ENCODE measurements at places on chromosomes 6 and 20. TPM values are rescaled to one million over a fixed set of nuclear protein-coding genes. Genes with fewer than 3 reads are reported as not detected.

DNA sequence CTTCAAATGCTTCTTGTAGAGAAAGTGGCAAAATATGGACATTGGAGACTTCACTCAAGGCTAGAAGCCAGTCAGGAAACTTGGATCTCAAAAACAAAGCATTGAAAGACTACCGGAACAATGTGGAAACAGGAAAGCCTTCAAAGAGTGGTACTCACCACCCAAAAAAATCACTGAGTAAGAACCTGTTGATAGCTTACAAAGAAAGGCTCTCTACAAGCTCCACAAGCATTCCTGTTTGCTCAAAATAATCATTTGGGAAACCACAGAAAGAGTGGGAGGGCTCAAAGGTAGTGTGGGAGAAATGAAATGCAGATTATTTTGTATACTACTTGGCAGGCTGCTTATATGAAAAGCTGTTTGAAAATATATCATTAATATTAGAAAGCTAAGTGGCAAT is 9.5 kb upstream of the DST start:
- no peak for DNase-seq

JPH2 gene
- 0.07 TPM for total RNA-seq

DNA sequence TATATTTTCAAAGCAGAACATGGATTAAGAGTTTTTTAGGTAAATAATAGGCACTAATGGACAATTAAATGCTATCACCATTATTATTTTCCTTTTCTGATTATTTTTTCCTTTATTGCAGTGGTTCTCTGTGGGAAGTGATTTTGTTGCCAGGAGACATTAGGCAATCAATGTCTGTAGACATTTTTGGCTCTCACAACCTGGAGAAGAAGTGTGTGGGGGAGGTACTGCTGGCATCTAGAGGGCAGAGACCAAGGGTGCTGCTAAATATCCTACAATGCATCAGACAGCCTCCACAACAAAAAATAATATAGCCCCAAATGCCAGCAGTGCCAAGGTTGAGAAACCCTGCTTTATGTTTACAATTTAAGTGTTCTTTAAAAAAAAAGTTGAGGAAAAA is 8.3 kb downstream of the IFNGR1 start:
- DNase-seq, result no peak

GRCh38 chr6:144415014-144415413 is 129.9 kb downstream of the UTRN start:
- no peak for DNase-seq

DNA sequence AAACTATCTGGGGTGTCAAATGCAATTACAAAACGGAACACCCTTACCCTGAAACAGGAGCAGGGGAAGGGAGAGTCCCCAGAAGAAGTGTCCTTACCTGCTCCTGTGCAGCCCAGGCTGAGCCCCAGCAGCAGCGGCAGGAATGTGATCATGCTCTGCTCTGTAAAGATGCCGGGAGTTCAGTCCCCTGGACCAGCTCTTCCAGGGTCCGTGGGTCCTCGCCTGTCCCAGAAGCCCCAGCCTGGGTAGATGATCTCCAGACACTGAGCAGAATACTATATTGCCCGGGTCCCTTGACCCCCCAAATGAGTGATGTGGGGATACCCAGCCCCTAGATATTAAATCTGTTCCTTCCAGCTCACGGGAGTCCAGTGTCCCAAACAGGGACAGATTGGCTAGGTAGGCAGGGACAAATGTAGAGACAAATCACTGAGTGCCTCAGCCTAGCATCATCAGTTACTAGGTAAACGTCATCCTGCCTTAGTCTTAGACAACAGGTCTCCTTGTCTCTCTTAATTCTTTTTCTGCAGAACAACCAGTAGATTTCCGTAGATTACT is at the start of gene HLA-DMB:
HLA-DMB (minus strand) TSS at position 373 of the 558 bp plus-strand sequence; CDS start at position 152, 221 bp downstream.
- DNase-seq, result no peak

EEF1A2 gene
- 4.6 TPM for total RNA-seq

KIF25 gene
- 0.72 TPM for total RNA-seq

STX11 gene
- total RNA-seq, result not detected

GRCh38 chr6:55734256-55734655 is 141.1 kb downstream of the BMP5 start:
- DNase-seq, result no peak

RAB44 gene
- not detected for total RNA-seq

DNA sequence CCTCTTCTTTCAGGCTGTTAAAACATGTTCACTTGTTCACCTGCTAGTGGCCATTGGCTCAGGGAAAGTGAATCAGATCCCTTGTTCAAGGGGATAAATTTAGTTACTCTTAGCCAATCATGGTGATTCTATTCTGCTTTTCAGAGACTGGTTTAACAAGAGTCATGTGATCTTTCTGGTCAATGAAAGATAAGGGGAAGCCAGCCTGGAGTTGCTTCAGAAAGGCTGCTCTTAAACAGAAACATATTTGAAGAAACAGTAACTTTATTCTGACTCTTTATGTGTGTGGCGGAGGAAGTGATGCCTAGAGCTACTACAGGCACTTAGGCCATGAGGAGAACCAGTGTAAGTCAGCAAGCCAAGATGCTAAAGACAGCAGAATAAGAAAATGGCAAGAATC is 28.1 kb upstream of the AHI1 start:
- DNase-seq, result no peak

UBE3D gene
- 10.3 TPM for total RNA-seq

DNA sequence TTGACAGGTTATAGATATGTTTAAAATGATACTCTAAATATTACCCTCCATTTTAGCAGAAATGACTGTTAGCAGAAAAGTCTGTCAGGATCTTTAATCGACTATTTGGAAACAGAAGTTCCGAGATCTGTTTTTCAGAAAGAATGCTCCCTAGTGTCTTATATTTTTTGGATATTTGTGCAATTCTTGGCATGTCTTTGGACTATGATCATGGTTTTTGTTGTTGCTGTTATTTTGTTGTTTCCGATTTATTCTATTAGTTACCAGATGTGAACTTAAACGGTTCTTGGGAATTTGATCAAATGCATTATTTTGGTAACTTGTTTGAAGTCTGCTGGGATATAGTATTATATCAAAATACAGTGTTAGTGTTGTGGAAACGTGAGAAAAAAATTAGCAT is 106.4 kb upstream of the CEP162 start:
- DNase-seq, result no peak

POM121L2 gene
- not detected for total RNA-seq

DNA sequence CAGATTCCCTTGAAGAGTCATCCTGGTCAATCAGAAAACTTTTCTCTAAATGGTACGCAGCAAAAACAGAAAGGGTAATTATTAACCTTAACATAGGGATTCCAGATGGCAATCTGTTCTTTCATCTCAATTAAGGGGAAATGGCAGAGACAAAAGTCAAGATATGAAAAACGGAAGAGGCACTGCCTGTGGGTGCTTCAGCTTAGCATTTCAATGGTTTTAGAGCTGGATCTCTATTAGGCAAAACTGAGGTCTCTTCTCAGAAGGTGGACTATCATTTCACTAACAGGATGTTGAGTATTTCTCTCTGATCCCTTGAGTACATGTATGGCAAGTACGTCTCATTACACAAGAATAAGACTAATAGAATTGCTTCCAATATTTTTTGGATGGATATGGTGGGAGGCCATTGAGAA is 296.9 kb downstream of the HIVEP2 start:
- DNase-seq, result no peak

WFDC2 gene
- 7.4 TPM for total RNA-seq

DNA sequence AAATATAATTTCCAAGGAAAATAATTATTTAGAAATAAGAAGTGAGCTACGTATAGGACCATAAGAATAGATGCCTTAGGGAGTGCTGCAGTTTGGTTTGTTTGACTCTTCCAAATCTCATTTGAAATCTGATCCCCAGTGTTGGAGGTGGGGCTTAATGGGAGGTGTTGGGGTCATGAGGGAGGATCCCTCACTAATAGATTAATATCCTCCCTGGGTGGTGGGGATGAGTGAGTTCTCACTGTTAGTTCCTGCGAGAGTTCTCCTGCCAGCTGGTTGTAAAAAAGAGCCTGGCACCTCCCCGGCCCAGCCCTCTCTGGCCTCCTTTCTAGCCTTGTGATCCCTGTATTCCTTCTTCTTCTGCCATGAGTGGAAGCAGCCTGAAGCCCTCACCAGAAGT is 69.3 kb downstream of the RCAN2 start:
- DNase-seq, result no peak

DNA sequence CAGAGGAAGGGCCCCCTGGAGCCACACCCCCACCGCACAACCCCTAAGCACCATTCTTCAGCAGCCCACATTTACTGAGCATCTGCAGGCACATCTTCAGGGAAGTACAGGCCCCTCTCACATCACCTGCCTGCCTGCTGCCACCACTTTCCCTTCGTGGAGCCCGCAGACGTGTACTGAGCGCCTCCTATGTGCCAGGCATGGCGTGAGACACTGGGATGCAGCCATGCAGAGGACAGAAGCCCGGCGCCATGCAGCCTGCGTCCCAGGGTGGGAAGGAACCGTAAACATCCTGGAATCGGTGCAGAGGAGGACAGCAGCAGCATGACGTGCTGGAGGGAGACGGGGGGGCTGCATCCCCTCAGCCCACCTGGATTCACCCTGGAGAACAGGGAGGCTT is 78.1 kb downstream of the GRM4 start:
- DNase-seq, result no peak

- no peak for DNase-seq
These were observed 236.1 kb downstream of the PACRG start for GRCh38 chr6:162963861-162964260.

GRCh38 chr6:31450751-31451150 is 47.2 kb upstream of the MICB start:
- no peak for DNase-seq

CD109 gene
- 0.73 TPM for total RNA-seq

TP53TG5 gene
- not detected for total RNA-seq

DNA sequence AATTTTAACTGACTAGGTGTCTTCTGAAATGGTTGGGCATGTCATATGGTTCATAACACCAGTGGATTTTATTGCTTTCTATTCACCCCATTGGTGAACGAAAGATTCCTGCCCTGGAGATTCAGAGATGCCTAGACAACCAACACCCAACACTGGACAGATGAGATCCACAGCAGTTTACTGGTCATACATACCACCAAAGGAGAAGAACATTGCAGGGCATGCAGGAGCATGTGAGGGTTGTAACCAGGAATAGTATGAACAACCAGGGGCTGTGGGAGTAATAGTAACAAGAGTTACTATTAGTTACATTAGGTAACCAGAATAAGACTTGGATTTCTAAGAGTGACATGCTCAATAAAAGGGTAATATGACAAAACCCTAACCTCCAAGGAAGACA is 77.8 kb upstream of the FABP7 start:
- no peak for DNase-seq

- DNase-seq, result no peak
These were observed 270.4 kb upstream of the FKBP1C start for GRCh38 chr6:62940848-62941247.

- DNase-seq, result no peak
These were observed 272.7 kb upstream of the MAP3K7 start for GRCh38 chr6:90859612-90860011.

MACROD2 gene
- 6.4 TPM for total RNA-seq

TMEM200A gene
- total RNA-seq, result 2.9 TPM

DNA sequence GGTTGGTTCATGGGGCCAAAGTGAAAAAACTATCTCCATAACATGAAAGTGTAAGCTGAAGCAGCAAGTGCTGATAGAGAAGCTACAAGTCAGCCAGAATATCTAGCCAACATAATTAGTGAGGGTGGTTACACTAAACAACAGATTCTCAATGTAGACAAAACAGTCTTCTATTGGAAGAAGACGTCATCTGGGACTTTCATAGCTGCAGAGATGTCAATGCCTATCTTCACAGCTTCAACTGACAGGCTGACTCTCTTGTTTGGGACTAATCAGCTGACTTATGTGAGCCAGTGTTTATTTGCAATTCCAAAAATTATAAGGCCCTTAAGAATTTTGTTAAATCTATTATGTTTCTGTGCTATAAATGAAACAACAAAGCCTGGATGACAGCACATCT is 63.2 kb downstream of the GMDS start:
- no peak for DNase-seq

CCN5 gene
- total RNA-seq, result not detected

GRCh38 chr20:36501367-36502006 is 39.8 kb upstream of the MYL9 start:
- no peak for DNase-seq

- peak; percentile 8 for DNase-seq
These were observed 29.4 kb downstream of the PHIP start for GRCh38 chr6:79048611-79049010.

Measured in neural crest cell (in vitro differentiated cells).